Activated CD4-positive, alpha-beta T cell treated with anti-CD3 and anti-CD28 coated beads, Interleukin-2, Interleukin-6, amounts not matched to agents 100 ng/mL and 50 ng/mL, durations not matched to agents 16 hours and 8 hours (primary cell): ENCODE measurements at places on chromosomes 4 and X.

GRCh38 chrX:40952855-40953254 is 132.4 kb upstream of the USP9X start:
- peak; percentile 47 for DNase-seq

DNA sequence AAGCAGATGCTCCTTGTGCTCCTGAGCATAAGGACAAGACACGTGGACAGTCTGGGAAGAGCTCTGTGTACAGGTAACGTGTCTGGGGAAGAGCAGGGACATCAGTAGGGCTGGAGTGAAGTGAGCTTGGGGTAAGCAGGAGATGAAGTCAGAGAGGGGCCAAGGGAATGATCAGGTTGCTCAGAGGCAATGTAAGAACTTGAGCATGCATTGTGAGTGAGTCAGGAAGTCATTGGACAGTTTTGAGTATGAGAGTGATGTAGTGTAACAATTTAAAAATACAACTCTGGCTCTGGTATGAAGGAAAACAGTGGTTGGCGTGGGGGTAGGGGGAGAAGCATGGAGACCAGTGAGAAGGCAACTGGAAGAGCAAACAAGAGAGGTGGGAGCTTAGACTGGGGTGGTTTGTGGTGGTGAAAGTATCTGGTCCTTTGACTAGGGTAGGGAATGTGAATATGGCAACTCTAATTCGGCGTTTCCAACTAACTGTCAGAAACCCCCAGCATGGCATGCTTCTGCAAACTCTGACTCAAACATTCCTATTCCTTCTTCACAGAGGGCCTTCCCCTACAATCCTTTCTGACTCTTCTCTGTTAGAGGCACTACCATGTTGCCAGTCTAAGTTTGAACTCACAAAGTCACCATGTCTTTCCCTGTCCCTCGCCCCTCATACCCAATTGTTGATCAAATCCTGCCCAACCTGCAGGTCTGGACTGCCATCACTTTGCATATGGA is 57.2 kb downstream of the STBD1 start:
- DNase-seq: no peak

DNA sequence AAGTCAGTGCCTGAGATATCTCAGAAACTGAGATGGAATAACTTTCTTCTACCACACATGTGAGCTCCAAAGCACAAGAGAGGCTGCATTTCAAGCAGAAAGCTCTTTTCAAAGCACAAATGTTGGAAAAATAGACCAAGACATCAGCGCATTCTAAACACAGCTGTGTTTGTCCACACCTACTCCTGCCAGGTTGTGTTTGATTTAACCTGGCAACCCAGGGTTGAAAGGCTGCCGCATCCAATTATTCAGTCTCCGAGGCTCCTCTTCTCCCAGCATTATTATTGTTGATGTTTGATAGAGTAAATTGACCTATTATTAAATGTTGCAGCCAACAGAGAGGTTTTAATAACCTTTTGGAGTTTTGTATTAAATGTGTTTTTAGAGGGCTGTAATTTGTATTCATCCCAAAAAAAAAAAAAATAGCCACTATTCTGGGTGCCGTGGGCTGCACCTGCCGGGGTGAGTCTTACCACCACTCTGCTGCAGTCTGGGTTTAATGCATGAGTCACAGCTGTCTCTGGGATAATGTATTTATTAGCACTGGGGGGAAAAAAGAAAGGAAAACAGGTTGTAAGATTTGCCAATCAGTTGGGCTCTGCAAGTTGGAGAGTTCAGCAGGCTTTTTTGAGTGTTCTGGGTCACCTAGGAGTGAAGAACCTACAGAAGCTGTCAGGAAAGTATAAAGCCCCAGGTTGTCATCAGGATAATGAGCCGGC is 105.2 kb upstream of the NOCT start:
- DNase-seq: no peak

DNA sequence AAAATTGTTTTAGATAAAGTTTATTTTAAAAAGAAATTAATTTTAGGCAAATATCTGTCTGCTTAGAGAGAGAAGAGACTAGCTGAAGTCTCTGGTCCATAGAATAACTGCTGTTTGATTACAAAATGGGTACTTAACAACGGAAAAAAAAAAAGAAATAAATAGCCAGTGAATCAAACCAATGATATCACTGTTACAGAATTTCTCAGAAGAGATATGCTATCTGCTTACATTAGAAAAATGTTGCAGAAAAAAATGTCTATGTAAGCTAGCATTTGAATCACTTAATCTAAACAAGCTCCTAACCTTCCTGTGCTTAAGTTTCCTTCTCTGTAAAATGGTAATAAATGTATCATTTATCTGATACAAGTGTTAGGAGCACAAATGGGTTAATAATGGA is 189.9 kb downstream of the IL15 start:
- no peak for DNase-seq

- no peak for DNase-seq
Measured at GRCh38 chrX:40688929-40689328, 41.6 kb upstream of the CXorf38 start.

GRCh38 chrX:39822133-39822748 is 275.5 kb downstream of the BCOR start:
- DNase-seq: no peak

DNA sequence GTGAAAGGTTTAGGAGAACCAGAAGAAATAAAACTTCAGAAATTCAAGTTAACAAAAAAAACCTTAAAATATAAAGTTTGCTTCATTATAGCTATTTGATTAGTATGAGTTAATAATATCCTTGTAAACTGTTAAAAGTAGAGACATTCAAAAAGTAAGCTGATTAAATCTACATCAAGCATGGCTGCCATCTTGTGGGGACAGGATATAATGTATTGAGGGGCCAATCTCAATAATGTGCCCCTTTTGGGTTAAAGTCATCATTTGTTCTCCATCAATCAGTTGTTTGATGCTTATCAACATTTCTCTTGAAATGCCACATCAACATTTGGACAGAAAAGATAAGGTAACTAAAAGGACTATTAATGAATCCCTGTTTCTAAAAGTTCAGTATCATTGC is 4.6 kb upstream of the GRID2 start:
- no peak for DNase-seq

GRCh38 chr4:54728368-54728767 is 70.6 kb downstream of the KIT start:
- no peak for DNase-seq

GRCh38 chr4:80029364-80029763 is 43.7 kb downstream of the ANTXR2 start:
- DNase-seq: no peak

GRCh38 chr4:42703813-42704212 is 46.9 kb upstream of the ATP8A1 start:
- DNase-seq: no peak

DNA sequence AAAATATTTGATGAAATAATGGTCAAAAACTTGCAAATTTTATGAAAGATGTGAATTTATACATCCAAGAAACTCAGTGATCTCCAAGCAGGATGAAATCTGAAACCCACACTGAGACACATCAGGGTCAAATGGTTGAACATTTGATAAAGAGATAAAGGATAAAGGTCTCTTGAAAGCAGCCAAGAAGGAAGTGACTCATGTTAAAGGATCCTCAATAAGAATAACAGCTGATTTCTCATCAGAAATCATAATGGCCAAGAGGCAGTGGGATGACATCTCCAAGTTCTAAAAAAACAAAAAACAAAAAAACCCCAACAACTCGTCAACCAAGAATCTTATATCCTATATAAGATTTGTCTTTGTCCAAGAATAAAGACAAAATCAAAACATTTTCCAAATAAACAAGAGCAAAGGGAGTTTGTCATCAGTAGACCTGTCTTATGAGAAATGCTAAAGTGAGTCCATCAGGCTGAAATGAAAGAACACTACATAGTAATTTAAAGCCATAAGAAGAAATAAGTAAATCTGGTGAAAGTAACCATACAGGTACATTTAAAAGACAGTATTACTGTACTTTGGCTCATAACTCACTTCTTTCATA is 121.7 kb downstream of the PDS5A start:
- DNase-seq: no peak

GRCh38 chrX:19543020-19543715 is 27.9 kb upstream of the MAP3K15 start:
- no peak for DNase-seq

- DNase-seq: no peak
Measured at GRCh38 chr4:169758401-169758962, 738 bp upstream of the HPF1 start.

GRCh38 chrX:95156566-95156965 is 1482.6 kb downstream of the FAM133A start:
- DNase-seq: no peak

DNA sequence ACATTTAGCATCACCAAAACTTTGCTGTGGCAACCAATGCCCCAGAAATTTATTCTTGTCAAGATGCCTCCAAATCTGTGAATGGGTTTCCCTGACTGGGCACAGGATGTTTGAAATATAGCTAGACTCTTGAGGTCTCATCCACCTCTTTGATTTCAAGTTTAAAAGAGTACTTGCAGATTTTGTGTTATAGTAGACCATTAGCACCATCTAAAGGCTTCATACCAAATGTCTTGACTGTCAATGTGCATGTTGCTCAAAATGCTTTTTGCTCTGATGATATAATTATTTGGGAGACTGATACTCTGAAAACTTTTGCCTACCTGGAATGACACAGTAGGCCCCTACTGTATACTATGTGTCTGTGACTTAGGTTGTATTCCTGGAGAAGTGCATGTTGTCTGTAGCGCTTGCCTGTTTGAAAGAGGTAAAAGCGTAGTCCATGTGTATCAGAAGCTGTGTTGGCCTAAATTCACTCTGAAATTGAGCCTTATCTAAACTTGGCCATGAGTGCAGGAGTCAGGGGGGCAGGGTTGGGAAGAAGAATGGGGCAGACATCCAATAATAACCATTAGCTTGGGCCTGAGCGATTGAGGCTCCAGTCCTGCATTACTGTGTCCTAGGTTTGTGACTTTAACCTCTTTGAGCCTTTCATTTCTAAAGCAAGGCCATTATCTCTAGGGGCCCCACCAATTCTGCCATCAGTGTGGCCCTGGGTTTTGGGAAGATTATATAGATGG is 33.8 kb downstream of the NDP start:
- no peak for DNase-seq

DNA sequence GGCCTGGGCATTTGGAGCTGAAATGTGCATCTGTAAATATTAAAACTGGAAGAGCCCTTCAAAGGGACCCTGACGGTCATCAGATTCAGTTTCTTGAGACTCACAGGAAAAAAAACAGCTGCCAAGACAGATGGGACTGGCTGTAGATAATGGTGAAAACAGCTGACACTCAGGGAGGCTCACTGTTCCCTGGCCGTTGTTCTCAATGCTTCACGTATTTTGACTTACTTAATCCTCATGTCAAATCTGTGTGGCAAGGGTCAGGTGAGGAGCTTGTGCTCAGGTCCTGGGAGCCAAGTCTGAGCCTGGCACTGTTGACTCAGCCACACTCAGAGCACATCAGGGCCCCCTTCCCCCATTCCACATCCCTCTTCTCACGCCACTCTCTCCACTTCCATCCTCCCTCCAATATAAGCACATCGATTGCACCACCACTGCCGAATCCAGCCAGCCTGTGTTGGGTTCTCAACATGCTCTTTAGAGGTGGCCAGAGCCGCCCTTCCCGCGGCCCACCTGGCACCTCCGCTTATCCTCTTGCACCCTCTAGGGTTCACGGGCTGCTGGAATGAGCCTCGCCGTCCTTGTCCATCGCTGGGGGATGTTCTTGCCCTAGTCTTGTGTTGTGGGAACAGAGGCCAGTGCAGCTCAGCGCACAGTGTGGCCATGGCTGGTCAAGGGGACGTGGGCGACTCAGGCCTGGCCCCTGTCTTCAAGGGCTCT is 40.1 kb downstream of the EVC start:
- DNase-seq: no peak

GRCh38 chr4:144318797-144319196 is 178.3 kb upstream of the GYPA start:
- DNase-seq: no peak

GRCh38 chrX:1661048-1661921 is 46.4 kb downstream of the ASMT start:
- DNase-seq: peak; percentile 97

DNA sequence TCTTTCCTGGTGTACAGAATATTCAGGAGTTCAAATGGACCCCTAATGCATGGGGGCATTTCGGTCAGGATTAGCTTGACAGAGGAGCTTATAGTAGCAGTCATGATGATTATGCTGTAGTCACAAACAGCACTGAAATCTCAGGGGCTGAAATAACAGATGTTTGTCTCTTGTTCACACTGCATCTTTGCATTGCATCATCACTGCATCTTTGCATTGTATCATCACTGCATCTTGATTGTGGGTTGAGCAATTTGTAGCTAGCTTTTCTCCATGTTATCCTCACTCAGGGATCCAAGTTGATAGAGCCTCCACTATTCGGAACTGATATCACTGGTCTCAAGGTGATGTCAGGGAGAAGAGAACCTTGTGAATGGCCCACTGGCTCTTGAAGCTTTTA is 160.9 kb downstream of the GATB start:
- no peak for DNase-seq

DNA sequence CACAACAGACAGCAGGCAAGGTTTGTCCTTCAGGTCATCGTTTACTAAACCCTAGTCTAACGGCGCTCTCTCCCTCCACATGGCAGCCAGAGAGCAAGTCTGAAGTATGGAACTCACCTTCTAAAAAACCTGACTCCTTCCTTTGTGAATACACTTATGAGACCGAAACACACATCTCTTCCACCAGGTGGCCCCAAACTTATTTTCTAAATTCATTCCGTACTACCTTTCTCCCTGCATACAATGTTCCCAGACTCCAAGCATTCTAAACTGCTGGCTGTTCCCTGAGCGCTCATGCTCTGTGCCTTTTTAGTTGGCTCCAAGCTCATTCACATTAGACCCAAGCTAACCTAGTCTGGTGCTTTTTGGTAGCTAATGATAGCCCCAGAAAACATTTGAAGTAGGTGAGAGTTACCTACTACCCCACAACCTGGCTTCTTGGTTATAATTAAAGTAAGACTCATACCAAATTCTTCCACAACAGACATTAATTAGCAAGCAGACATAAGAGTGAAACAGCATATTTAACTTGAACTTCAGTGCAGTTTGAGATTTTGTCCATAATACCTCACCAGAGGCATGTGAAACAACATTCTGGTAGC is 67.6 kb upstream of the DCLK2 start:
- peak; percentile 12 for DNase-seq

DNA sequence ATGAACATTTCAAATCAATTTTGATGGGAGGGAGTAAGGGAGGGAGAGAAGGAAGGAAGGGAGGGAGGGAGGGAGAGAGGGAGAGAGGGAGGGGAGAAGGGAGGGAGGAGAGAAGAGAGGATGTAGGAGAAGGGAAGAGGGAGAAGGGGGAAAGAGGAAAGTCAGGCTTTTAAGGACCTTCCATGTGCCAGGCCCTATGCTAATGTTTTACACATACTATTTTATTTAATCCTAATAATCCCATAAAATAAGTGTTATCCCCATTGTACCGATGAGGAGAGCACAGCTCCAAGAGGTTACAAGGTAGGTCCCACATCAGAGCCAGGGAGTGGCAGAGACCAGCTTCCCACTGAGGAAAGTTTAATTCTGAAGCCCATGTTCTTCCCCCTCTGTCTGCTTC is 341.9 kb downstream of the RAB28 start:
- no peak for DNase-seq

GRCh38 chr4:117376692-117377091 is 291.3 kb upstream of the TRAM1L1 start:
- DNase-seq: no peak
